ENCODE measurements at places on chromosomes 3 and 15.
A peak's percentile ranks its signal among the peaks of the same experiment; 100 is the strongest.

GRCh38 chr3:195907934-195908693, at the start of gene TNK2:
Gene TNK2 (minus strand): TSS chr3:195908551. CDS start chr3:195888588, 19,963 bp downstream.
- DNase-seq, result peak; percentile 85

DNA sequence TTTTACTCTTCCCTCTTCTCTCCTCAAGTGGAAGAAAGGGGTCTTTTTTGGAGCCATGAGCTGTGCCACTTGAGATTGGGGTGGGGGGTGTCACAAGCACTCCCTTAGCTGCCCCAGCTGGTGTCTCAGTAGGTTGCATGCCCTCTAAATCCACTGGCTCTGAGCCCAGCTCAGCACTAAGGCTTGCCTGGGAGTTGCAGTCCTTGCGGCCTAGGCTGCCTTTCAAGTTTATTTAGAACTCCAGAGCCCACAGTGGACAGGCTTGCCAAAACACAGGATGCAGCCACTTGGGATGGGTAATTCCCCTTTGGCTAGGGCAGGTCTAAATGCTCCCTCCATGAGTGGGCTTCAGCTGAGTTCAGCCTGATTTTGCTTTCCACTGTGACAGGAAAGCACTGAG, 24.7 kb downstream of the C3orf20 start:
- DNase-seq, result no peak

DNA sequence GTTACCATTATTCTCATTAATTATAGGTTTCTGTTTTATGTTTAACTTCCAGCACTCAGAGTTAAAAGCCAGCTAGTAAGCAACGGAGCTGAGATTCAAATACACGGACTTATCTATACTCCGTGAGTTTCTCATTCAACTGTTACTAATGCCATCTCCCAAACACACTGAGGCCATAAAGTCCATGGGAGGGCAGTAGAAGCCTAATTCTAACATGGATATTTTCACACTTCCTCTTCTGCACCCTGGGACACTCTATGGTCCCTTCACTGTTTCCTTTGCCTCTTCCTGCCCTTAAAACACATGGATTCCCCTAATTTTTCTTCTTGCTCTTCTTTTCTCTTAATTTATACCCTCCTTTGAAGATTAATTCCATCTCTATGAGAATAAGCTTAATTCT, 245.0 kb downstream of the KLF13 start:
- no peak for DNase-seq

DNA sequence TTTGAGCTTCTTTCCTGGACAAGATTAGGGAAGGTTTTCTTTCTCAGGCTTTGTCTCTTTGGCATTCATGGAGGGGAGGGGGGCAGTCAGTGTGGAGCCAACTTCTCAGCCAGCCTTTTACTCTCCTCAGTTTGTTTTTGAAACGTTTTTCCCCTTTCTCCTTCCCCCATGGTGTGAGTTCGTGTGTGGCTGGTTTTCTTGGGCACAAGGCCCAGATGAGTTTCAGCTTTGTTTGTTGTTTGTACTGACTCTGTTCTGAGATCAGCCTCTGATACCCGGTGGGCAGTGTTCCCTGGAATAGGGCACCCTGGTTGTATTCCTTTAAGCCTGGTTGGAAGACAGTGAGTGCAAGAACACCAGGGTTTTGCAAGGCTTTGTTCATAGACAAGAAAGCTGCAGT, 168.2 kb upstream of the RARB start:
- no peak for DNase-seq

DNA sequence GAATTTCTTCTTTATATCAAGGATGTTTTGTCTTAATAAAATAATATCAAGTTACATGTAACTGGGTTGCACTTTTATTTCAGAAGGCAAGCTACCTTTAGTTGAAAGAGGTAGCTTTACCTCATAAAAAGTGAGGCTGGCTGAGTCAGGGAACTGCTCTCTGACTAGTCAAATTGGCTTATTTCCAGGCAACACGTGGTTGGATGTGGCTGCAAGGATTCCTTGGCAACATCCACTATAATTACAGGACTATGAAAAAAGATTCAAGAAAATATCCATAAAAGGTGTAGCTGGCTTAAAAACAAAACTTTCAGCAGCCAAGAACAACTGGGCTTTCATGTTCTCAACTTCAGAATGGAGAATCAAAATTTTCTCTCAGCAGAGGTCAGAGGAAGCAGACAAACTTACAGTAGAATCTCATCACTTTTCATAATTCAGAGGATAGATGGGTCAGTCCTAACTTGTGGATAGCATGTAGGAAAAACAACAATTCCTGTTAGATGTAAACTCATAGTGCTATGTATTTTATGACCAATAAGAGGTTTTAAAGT, 779.1 kb downstream of the MECOM start:
- DNase-seq, result no peak

All from retina (tissue), 1 donor.